ENCODE measurements at places on chromosomes 2 and 18.

GRCh38 chr2:3098231-3098630 lies 279.4 kb downstream of the EIPR1 start:
- no peaks in the 10 kb centered on the region for H3K36me3 ChIP-seq
- H3K4me1 ChIP-seq, result peaks cover 4% of the 10 kb centered on the region
- H3K27me3 ChIP-seq, result peaks cover 29% of the 10 kb centered on the region
- no peak for DNase-seq
- H3K4me3 ChIP-seq, result no peak overlapping the region

- H3K4me3 ChIP-seq, result no peak overlapping the region
- DNase-seq, result no peak
- no peaks in the 10 kb centered on the region for H3K36me3 ChIP-seq
- no peaks in the 10 kb centered on the region for H3K4me1 ChIP-seq
- no peaks in the 10 kb centered on the region for H3K27me3 ChIP-seq
- H3K27ac ChIP-seq, result no peak overlapping the region
Observed at GRCh38 chr2:65353927-65354326, 78.5 kb downstream of the SPRED2 start.

DNA sequence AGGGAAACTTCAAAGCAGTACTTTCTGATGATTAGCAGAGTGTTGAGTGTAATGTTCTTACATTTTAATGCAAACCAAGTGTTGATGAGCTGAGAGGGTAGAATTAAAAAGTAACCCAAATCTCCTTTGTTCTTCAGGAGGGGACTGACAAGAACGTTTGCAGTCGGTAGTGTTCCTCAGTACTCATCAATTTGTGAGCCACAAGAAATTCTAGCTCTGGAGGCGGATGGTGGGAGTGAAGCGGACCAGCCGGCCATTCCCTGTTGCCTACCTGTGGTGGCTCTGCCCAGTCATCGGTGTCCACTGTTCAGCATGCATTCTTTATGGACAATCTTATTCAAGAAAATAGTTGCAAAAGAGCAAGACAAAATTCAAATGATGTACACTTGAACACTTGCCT lies 438.6 kb upstream of the POU3F3 start:
- no peaks in the 10 kb centered on the region for H3K27me3 ChIP-seq
- no peaks in the 10 kb centered on the region for H3K36me3 ChIP-seq
- H3K4me1 ChIP-seq, result no peaks in the 10 kb centered on the region
- H3K27ac ChIP-seq, result no peak overlapping the region
- DNase-seq, result no peak

DNA sequence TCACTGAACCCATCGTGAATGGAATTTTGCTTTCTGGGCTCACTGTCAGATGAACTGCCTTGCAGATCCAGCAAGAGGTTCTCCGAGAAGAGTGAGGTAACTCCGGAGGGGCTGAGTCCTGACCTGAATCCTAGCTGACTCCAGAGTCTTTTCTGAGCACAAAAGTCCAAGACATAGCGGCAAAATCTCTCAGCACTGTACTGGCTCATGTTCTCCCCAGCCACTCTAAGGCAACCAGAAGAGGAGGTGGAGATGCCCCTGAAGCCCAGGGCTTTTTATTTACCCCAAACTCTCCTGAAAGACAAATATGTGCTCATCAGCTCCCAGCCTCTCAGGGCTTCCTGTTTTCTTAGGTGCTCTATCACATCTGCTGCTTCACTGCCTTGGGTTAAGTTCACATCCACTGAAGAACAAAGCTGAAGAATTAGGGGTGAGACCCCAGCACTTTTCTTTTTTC lies 221.8 kb downstream of the MREG start:
- no peak for DNase-seq
- H3K4me1 ChIP-seq, result peaks cover 18% of the 10 kb centered on the region
- no peaks in the 10 kb centered on the region for H3K36me3 ChIP-seq

GRCh38 chr2:233474308-233475160 lies 92.0 kb downstream of the USP40 start:
- DNase-seq, result no peak
- no peaks in the 10 kb centered on the region for H3K4me1 ChIP-seq
- H3K36me3 ChIP-seq, result peaks cover 18% of the 10 kb centered on the region
- H3K27me3 ChIP-seq, result no peaks in the 10 kb centered on the region
- H3K4me3 ChIP-seq, result no peak overlapping the region

DNA sequence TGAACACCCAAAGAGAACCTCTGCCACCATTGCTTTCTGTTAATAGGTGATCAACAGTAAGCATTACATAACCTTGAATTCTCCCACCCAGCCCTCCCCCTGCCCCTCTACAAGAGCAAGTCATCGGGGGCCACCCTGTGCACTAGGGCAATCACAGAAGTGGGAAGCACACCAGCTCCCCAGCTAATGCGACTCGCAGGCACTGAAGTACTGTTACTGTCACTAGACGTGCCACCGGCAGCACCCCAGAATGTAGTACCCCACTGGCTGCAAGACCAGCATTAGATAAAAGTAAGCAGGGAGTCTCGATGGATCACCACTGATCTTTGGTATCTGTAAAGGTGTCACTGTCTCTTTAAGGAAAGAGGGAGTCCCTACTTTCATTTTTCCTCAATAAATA lies 167.6 kb downstream of the FAM210A start:
- H3K27me3 ChIP-seq, result no peaks in the 10 kb centered on the region
- H3K4me1 ChIP-seq, result peaks cover 5% of the 10 kb centered on the region
- no peak overlapping the region for H3K4me3 ChIP-seq
- DNase-seq, result no peak
- no peaks in the 10 kb centered on the region for H3K36me3 ChIP-seq

DNA sequence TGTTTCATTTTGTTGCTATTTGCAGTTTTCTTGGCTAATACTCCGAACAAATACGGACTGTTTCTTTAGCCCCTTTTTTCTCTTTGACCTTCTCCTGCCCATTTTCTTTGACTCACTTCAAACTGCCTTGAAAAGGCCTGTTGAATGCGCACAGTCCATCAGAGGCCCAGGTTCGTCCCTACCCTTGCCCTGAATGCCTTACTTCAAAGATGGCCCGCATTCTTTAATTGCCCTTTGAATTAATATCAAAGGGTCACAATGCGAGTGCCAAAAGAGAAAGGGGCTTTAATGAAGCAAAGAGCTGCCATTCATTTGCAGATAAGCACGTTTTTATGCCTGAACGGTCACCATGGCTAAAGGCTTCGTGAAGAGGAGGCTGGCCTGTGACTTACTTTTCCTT lies 29.7 kb downstream of the PAX3 start:
- no peaks in the 10 kb centered on the region for H3K36me3 ChIP-seq
- H3K4me1 ChIP-seq, result no peaks in the 10 kb centered on the region
- H3K27me3 ChIP-seq, result no peaks in the 10 kb centered on the region
- H3K4me3 ChIP-seq, result no peak overlapping the region
- H3K27ac ChIP-seq, result no peak overlapping the region

Measured in effector memory CD8-positive, alpha-beta T cell (primary cell).